ENCODE measurements at places on chromosomes 16 and 17. TPM values are rescaled to one million over a fixed set of nuclear protein-coding genes. Genes with fewer than 3 reads are reported as not detected.

GRCh38 chr16:27618165-27618564 is 68.2 kb downstream of the KATNIP start:
- H3K4me3 ChIP-seq: no peak overlapping the region
- no peaks in the 10 kb centered on the region for H3K4me1 ChIP-seq
- peaks cover 2% of the 10 kb centered on the region for H3K36me3 ChIP-seq
- H3K27ac ChIP-seq: no peak overlapping the region
- no peak for DNase-seq

DNA sequence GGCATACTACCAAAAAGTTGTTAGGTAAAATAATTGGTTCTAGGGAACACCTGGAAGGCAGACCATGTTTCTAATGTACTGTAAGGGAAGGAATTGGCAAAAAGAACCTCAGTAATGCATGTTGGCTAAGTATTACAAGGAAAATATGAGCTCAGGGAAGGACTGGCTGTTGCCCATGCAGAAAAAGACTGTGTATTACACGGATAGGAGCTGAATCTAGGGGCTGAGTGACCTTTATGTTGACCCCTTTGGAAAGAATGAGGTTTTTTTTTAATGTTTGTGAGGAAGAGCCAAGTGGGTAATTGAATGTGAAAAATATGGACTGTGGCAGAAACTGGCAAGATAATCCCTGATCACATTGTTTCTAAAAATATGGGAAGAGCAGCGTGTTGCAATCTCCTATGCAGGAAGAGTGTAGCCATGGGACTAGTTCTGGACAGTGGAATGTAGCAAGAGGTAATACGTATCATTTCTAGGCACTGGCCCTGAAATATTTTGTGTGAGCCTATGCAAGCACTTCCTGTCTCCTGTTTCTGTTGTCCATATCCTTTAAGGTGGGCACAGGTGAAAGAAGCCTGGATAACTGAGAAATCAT is 95.1 kb upstream of the CNTNAP4 start:
- no peak overlapping the region for H3K4me3 ChIP-seq
- H3K36me3 ChIP-seq: no peaks in the 10 kb centered on the region
- no peak overlapping the region for H3K27ac ChIP-seq
- no peaks in the 10 kb centered on the region for H3K4me1 ChIP-seq

DNA sequence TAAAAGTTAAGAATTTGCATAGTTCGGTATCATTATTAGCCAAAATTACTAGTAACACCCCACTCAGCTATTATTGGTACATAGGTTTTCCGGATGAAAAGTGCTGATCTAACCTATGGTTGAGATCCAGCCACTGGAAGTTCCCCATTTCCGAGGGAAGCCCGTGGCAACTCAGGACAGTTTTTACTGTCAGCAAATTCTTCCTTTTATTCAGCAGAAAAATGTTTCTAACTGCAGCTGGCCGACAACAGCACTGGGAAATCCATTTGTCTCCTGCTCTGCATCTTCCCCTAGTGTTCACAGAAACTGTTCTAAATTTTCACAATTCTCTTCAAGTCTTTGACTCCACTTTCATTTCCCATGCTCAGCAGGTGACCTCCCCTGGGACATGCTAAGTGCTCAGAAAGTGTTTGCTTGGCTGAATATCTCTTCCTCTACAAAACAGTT is 15.5 kb upstream of the MMD start:
- H3K36me3 ChIP-seq: no peaks in the 10 kb centered on the region
- H3K4me1 ChIP-seq: no peaks in the 10 kb centered on the region
- H3K27ac ChIP-seq: no peak overlapping the region
- H3K27me3 ChIP-seq: no peaks in the 10 kb centered on the region

- H3K4me3 ChIP-seq: no peak overlapping the region
- no peak overlapping the region for H3K27ac ChIP-seq
- no peaks in the 10 kb centered on the region for H3K27me3 ChIP-seq
- no peak for DNase-seq
Measured at GRCh38 chr16:35750157-35750689, 2290.8 kb downstream of the TP53TG3F start.

GRCh38 chr17:39632153-39632941 is 4.6 kb upstream of the STARD3 start:
- H3K36me3 ChIP-seq: no peaks in the 10 kb centered on the region
- peaks cover 21% of the 10 kb centered on the region for H3K27me3 ChIP-seq
- DNase-seq: no peak

The GPR142 gene
- total RNA-seq: not detected

The KRT39 gene
- not detected for total RNA-seq

The CES5A gene
- total RNA-seq: not detected
